ENCODE measurements at places on chromosomes 4 and X. TPM values are rescaled to one million over a fixed set of nuclear protein-coding genes. Genes with fewer than 3 reads are reported as not detected.

- no peaks in the 10 kb centered on the region for H3K27me3 ChIP-seq
- no peak overlapping the region for H3K27ac ChIP-seq
- DNase-seq, result no peak
- no peak overlapping the region for H3K4me3 ChIP-seq
- no peaks in the 10 kb centered on the region for H3K36me3 ChIP-seq
Observed at GRCh38 chr4:25484243-25484721, 107.2 kb downstream of the ANAPC4 start.

DNA sequence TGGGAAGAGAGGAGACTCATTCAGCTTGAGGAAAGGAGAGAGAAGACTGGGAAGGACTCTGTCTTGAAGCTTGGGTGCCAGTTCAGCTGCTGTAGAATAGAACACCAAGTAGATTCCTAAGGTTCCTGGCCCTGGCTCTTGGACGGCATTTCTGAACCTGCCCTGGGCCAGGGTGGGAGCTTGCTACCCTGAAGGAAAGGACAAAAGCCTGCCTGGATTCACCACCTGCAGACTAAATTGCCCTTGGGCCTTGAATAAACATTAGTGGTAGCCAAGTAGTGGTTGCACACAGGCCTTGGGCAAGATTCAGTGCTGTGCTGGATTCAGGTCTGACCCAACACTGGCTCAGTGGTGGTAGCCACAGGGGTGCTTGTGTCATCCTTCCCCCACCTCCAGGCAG lies 588.4 kb upstream of the AMOT start:
- no peaks in the 10 kb centered on the region for H3K27me3 ChIP-seq
- H3K36me3 ChIP-seq, result no peaks in the 10 kb centered on the region
- no peaks in the 10 kb centered on the region for H3K4me1 ChIP-seq
- DNase-seq, result no peak

DNA sequence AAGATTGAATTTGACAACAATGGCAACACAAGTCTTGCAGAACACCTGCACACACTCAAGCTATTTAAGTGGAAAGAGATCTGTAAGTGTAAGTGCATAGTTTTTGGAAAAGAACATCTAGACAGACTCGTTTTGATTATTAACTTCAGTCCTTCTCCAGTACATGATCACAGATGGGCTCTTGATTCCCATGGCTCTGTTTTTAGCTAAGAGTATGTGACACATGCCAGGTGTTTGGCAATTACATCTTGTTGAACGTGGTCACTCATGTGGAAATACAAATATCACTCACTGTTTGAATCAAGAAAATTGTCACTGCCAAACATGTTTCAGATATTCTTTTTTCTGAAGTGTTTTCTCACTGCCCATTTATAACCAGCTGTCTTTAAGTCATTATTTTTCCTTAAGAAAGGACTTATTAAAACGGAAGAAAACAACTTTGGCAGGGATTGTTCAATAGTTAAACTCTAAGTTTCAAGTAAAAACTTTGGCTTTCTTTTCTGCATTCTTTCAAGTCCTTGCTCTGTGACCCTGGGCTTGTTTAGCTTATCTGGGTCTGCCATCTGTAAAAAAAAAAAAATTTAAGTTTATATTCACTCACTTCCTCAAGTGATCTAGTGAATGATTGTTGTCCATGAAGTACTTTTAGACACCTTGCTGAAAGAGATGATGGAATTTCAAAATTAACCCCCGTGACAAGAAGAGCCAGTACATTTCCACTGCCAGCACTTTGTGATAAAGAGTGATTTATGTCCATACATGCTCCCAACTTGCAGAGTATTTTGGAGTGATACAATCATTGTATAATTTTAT lies 125.4 kb downstream of the ATXN3L start:
- H3K27ac ChIP-seq, result no peak overlapping the region
- H3K4me1 ChIP-seq, result peaks cover 4% of the 10 kb centered on the region
- DNase-seq, result no peak
- no peaks in the 10 kb centered on the region for H3K27me3 ChIP-seq
- no peaks in the 10 kb centered on the region for H3K36me3 ChIP-seq
- H3K4me3 ChIP-seq, result no peak overlapping the region

DNA sequence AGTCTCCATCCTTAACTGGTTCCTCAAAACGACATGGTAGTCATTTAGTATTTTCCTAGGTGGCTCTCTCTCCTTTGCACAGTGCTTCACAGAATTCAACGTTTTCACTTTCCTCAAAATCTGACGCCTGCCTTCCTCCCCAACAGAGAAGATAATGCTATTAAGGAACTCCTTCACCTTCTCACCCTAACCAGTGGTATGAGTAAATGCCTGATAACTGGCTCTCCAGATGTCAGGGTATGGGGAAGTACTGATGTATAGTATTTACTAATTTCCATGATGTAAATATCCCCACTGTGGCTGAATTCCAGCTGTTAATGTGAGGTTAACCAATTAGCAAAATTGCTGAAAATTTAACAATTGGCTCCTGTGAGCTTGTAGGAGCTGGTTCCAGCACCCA lies 28.8 kb upstream of the NSUN7 start:
- no peaks in the 10 kb centered on the region for H3K27me3 ChIP-seq
- H3K4me1 ChIP-seq, result peaks cover 3% of the 10 kb centered on the region
- DNase-seq, result no peak
- no peaks in the 10 kb centered on the region for H3K36me3 ChIP-seq
- no peak overlapping the region for H3K4me3 ChIP-seq
- no peak overlapping the region for H3K27ac ChIP-seq

GRCh38 chr4:54004463-54004862 lies 59.9 kb downstream of the CHIC2 start:
- no peak for DNase-seq
- peaks cover 46% of the 10 kb centered on the region for H3K36me3 ChIP-seq
- H3K27me3 ChIP-seq, result no peaks in the 10 kb centered on the region
- no peaks in the 10 kb centered on the region for H3K4me1 ChIP-seq
- H3K4me3 ChIP-seq, result no peak overlapping the region

DNA sequence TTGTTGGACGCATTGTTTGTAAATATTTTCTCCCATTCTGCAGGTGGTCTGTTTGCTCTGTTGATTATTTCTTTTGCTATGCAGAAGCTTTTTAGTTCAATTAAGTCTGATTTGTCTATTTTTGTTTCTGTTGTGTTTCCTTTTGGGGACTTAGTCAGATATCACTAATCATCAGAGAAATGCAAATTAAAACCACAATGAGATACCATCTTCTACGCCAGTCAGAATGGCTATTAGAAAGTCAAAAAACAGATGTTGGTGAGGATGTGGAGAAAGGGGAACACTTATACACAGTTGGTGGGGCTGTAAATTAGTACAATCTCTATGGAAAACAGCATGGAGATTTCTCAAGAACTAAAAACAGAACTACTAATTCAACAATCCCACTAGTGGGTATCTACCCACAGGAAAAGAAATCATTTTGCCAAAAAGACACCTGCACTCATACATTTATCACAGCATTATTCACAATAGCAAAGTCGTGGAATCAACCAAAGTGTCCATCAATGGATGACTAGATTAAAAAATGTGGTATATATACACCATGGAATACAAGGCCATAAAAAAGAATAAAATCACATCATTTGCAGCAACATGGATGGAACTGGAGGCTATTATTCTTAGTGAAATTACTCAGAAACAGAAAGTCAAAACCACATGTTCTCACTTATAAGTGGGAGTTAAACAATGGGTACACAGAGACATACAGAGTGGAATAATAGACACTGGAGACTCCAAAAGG lies 8.1 kb downstream of the COQ2 start:
- no peak overlapping the region for H3K27ac ChIP-seq
- H3K4me1 ChIP-seq, result peaks cover under 1% of the 10 kb centered on the region
- no peaks in the 10 kb centered on the region for H3K36me3 ChIP-seq

- H3K36me3 ChIP-seq, result no peaks in the 10 kb centered on the region
- no peak for DNase-seq
- H3K27me3 ChIP-seq, result no peaks in the 10 kb centered on the region
Observed at GRCh38 chr4:27007507-27007906, 146.9 kb downstream of the STIM2 start.

DNA sequence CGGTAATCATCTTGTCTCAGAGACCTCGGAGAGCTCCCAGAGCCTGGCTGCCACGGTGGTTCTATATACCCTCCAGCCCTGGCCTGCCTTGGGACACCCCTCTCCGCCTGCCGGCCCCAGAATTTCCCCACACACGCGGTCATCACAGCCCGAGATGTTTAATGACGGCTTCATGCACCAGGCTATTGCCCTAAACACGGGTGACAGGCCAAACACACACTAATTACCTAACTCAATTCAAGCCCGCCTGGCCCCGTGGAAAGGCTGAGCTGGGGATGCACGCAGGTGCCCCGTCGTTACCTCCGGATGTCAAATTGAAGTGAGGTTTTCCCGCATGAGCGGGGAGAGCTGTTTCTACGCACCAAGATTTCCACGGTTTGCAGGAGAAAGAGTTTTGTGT lies 72.9 kb upstream of the PPP2R3B start:
- H3K4me1 ChIP-seq, result no peaks in the 10 kb centered on the region
- no peaks in the 10 kb centered on the region for H3K36me3 ChIP-seq
- no peak overlapping the region for H3K27ac ChIP-seq
- H3K27me3 ChIP-seq, result no peaks in the 10 kb centered on the region
- H3K4me3 ChIP-seq, result no peak overlapping the region

GRCh38 chrX:46653482-46653881 lies 79.9 kb downstream of the CHST7 start:
- H3K27me3 ChIP-seq, result no peaks in the 10 kb centered on the region
- no peak overlapping the region for H3K27ac ChIP-seq
- H3K4me1 ChIP-seq, result no peaks in the 10 kb centered on the region

DNA sequence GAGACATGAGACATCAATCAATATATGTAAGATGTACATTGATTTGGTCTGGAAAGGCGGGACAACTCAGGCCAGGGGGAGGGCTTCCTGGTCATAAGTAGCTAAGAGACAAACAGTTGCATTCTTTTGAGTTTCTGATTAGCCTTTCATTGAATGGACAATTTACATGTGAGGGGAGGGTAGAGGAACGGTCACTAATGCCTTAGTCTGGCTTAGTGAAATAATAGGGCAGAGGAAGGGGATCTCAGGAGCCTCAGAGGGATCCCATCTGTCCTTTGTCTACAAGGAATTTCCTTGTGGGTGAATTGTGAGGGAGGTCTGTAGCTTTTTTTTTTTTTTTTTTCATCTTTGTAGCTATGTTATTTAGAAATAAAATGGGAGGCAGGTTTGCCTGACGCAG lies 88.3 kb downstream of the GK start:
- H3K36me3 ChIP-seq, result no peaks in the 10 kb centered on the region
- H3K27ac ChIP-seq, result no peak overlapping the region
- H3K4me3 ChIP-seq, result no peak overlapping the region
- no peaks in the 10 kb centered on the region for H3K4me1 ChIP-seq
- DNase-seq, result no peak

- H3K27ac ChIP-seq, result no peak overlapping the region
- no peak overlapping the region for H3K4me3 ChIP-seq
- DNase-seq, result no peak
- H3K36me3 ChIP-seq, result no peaks in the 10 kb centered on the region
- H3K4me1 ChIP-seq, result peaks cover 5% of the 10 kb centered on the region
- H3K27me3 ChIP-seq, result no peaks in the 10 kb centered on the region
Observed at GRCh38 chrX:153648358-153649177, 1.6 kb downstream of the DUSP9 start.

DNA sequence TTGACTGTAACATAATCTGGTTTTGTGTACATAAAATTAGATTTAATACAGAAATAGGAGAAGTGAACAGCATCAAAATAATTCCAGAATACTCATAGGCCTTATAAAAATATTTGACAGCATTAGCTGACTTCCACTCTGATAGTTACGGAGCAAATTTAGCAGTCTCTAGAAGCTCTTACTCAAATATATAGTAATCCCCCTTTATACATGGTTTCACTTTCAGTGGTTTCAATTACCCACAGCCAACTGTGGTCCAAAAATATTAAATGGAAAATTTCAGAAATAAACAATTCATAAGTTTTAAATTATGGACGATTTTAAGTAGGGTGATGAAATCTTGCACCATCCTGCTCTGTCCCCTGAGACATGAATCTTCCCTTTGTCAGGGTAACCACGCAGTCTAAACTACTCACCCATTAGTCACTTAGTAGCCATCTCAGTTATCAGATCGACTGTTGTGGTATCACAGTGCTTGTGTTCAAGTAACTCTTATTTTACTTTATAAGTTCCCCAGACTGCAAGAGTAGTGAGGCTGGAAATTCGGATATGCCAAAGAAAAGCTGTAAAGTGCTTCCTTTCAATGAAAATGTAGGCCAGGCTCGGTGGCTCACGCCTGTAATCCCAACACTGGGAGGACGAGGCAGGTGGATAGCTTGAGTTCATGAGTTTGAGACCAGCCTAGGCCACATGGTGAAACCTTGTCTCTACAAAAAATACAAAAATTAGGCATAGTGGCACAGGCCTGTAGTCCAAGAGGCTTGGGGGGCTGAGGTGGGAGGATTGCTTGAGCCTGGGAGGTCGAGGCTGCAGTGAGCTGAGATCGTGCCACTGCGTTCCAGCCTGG lies 17.2 kb upstream of the RTL9 start:
- H3K27ac ChIP-seq, result no peak overlapping the region
- H3K4me1 ChIP-seq, result no peaks in the 10 kb centered on the region
- H3K36me3 ChIP-seq, result no peaks in the 10 kb centered on the region
- H3K4me3 ChIP-seq, result no peak overlapping the region

GRCh38 chrX:7216981-7217587 lies 69.1 kb upstream of the PUDP start:
- H3K36me3 ChIP-seq, result no peaks in the 10 kb centered on the region
- no peak overlapping the region for H3K27ac ChIP-seq
- H3K27me3 ChIP-seq, result no peaks in the 10 kb centered on the region
- no peak for DNase-seq
- H3K4me3 ChIP-seq, result no peak overlapping the region

GRCh38 chr4:79472693-79473438 lies 64.8 kb upstream of the GK2 start:
- H3K27me3 ChIP-seq, result no peaks in the 10 kb centered on the region
- H3K36me3 ChIP-seq, result no peaks in the 10 kb centered on the region
- no peak for DNase-seq
- no peaks in the 10 kb centered on the region for H3K4me1 ChIP-seq
- H3K27ac ChIP-seq, result no peak overlapping the region

DNA sequence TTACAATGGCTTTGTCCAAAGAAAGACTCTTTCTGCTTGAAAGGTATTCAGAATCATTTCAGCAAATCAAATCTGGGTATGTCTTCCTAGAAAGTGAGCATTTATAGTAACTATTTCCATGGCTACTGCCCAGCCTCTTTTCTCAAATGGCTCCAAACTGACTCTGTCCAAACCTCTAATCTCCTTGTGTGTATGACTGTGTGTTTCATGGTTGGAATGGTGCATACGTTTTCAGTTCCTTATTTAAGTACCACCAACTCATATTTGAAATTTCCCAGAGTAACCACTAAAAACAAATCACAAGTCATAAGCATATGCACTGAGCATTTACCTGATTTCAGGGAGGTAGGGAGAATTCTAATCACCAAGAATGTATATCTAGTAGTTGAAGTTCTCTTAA lies 106.0 kb downstream of the TMEM144 start:
- no peak overlapping the region for H3K27ac ChIP-seq
- DNase-seq, result no peak
- no peak overlapping the region for H3K4me3 ChIP-seq
- H3K27me3 ChIP-seq, result no peaks in the 10 kb centered on the region
- no peaks in the 10 kb centered on the region for H3K36me3 ChIP-seq

- H3K4me3 ChIP-seq, result no peak overlapping the region
- H3K27me3 ChIP-seq, result no peaks in the 10 kb centered on the region
- H3K4me1 ChIP-seq, result no peaks in the 10 kb centered on the region
- no peak overlapping the region for H3K27ac ChIP-seq
Observed at GRCh38 chrX:154824638-154825037, 9.8 kb downstream of the SMIM9 start.

MFAP3L gene
- total RNA-seq, result 1.8 TPM

CCDC120 gene
- 40.3 TPM for total RNA-seq

TLR6 gene
- 1.1 TPM for total RNA-seq

SH3BGRL gene
- 29.9 TPM for total RNA-seq

PAK3 gene
- 0.09 TPM for total RNA-seq

OPRPN gene
- not detected for total RNA-seq

ENPP6 gene
- total RNA-seq, result not detected
